ENCODE measurements at places on chromosomes 1 and 21.
A peak's percentile ranks its signal among the peaks of the same experiment; 100 is the strongest.

GRCh38 chr1:112868191-112868590 is 87.8 kb downstream of the SLC16A1 start:
- no peak for DNase-seq

- no peak for DNase-seq
Observed at GRCh38 chr1:182802006-182802803, 12.6 kb downstream of the NPL start.

DNA sequence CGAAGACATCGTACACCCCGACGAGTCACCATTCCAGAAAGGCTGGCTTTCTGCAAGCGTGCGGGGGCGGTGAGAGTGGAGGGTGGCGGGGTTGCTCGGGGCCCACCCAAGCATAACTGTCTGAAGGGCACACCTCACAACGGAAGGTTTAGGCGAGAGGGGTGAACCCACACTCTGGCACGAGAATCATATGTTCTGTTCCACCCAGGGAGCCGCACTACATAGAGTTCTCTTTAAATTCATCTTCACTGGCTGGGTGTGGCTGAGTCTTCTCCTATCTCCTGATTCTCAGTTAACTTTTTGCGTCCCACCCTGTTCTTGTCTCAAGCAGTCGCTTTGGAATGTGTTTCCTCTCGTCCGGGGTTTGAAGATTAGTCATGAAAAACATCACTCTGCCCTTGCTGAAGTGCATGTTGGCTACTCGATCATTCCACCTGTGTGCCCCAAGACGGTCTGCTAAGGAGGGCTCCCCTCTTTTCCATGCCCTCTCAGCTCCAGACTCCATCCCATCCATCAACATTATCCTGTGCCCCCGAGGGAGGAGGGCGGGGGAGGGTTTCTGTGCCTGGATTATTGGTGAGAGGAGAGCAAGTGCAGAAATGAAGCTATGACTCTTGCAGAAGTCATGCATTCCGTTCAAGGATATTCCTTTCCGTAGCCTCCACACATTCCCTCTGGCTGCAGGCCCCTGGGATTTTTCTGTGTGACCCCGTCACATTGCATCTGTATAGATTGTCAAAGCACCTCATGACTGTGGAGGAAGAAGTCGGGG is 53.5 kb upstream of the CD34 start:
- DNase-seq: no peak

DNA sequence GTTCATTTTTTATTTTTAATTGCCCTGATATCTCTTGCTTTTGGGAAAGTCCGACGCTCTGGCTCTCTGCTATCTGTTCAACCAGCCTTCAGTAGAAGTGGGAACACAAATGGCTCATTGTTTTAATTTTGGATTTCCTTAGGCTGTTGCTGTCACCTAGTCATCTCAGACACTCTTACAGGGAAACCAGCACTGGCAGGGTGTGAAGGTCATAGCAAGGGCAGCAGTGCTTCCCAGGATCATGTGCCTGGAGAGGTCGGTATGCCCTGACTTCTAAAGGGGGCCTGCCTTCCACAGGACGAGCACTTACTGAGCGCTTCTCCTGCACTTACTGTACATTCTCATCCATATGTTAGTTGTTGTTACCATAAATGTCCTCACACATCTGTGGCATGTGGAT is 224.2 kb downstream of the DISC1 start:
- DNase-seq: no peak

DNA sequence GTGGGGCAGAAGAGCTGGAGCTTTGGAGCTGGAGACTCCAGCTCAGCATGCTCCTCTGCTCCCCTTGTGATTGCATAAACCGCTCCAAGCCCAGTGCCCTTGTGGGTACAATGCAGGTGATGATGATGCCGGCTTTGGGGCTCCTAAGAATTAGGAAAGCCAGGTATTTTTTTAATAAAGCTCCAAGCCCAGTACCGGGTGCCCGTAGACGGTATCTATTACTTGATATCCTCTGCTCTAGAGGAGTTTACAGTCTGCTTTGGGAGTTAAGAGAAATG is 27.2 kb downstream of the TENT5C start:
- no peak for DNase-seq

DNA sequence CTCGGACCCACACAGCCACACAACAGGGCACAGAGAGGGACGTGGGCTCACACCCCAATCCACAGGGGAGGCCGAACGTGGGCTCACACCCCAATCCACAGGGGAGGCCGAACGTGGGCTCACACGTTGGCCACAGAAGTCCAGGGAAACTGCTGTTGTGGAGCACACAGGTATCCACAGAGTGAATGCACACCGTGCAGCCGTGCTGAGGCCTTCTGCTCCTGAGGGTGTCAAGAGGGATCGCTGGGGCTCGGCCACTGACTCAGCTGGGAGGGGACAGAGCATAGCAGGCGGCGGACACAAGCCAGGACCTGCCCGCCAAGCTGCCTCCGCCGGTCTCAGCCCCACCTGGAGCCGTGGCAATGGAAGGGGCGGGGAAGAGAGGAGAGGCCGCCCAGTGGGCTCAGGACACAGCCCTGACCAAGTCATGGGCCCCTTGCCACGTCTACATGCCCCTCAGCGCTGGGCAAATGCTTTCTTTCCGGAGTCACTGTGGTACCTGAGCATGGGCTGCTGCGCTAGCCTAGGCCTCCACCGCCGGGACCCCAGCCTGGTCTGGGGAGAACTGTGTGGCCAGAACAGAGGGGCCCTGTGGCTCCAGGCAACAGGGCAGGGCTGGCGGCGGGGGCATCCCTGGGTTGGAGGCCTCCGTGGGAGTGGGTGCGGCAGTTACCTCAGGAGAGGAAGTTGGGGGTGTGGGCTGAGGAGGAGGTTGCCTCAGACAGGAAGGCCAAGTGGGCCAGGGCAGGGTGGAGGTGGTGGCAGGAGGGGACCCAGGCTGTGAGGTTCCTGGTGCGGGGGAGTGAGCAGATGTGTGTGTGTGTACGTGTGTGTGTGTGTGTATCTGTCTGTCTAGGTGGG is 1.2 kb downstream of the SYTL1 start:
- peak; percentile 89 for DNase-seq

DNA sequence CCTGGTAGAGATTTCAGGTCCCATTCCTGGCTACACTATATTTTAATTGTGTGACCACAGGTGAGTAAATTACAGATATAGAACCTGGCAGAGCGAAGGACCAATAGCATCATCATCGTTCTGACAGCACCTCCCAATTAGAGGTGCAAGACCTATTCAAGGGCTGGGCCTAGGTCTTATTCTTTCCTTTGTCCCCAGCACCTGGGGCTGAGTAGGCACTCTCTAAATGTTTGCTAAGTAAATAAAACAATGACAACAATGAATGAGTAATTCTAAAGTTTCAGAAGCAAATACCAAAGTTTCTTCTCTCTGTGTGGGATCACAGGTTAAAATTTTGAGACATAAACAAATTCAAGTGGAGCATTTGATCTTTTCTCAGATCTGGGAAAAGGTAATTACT is 32.7 kb downstream of the BEND5 start:
- no peak for DNase-seq

GRCh38 chr1:29912425-29912824 is 676.1 kb downstream of the PTPRU start:
- DNase-seq: no peak

DNA sequence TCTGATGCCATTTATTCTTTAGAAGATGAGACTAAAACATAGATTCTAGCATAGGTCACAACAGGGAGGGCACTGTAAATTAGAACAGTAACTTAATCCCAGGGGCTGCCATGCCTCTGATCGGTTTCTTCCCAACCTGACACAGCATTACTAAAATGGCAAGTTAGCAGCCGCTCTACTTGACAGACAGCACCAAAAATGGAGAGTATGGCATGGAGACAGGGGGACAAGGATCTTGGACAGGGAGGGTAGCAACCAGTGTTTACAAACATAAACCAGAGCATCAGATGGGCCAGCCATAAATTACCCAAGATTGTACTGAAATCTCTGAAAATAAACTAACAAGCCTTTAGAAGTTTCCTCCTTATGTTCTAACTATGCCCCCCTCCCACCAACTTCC is 5.9 kb downstream of the DUSP10 start:
- no peak for DNase-seq

DNA sequence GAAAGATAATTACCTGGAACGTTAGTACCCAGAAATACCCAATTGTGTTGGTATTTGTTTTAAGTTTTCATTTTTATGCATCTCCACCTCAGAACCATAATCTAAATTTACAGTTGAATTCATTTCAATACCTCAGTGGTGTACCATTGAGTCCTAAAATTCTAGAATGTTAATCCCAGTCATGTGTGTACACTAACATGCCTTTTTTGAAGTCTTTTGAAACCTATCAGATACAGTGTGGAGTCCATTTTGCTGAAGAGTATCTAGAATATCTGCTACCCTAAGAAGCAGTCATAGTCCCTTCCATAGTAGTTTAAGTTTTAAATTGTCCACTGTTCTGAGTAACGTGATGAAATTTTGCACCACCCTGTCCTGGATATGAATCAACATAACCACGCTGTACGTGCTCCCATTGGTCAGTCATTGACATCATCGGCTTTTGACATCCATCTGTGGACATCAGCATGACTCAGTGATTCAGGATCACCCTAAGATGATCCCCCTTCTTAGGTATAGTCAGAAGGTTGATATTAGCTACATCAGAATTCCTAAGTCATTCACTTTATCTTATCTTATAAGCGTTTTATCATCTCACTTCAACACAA is 7.5 kb upstream of the ASH1L start:
- DNase-seq: no peak

GRCh38 chr1:25573591-25573930 is 30.2 kb downstream of the LDLRAP1 start:
- no peak for DNase-seq

DNA sequence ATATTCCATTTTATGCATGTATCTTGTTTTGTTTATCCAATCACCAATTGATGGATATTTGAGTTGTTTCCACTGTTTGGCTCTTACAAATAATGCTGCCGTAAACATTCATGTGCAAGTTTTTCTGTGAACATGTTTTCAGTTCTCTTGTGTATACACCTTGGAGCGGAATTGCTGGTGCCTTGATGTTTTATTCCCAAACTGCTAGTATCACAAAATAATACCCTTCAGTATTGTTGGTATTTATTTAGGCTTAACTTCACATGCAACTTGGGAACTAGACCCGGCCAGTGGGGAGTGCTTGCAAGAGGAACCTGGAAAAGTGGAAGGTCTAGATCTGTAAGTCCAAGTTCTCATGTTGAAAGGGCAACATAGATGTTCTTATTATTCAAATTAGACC is 115.9 kb downstream of the CRYAA start:
- no peak for DNase-seq

DNA sequence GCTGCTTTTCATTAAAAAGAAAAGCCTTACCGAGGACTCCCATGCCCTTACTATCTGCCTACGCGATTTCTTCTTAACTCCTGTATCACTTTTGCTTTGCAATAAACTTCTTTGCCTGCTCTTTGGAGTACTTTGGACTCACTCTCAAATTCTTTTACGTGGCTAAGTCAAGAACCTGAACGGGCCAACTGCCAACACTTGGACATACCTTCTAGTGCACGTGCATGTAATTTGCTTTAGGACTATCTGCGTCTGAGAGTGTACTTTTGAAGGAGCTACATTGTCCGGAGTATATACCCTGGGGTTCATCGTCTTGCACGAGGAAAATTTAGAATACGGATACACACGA is 3.6 kb upstream of the OTUD3 start:
- no peak for DNase-seq

DNA sequence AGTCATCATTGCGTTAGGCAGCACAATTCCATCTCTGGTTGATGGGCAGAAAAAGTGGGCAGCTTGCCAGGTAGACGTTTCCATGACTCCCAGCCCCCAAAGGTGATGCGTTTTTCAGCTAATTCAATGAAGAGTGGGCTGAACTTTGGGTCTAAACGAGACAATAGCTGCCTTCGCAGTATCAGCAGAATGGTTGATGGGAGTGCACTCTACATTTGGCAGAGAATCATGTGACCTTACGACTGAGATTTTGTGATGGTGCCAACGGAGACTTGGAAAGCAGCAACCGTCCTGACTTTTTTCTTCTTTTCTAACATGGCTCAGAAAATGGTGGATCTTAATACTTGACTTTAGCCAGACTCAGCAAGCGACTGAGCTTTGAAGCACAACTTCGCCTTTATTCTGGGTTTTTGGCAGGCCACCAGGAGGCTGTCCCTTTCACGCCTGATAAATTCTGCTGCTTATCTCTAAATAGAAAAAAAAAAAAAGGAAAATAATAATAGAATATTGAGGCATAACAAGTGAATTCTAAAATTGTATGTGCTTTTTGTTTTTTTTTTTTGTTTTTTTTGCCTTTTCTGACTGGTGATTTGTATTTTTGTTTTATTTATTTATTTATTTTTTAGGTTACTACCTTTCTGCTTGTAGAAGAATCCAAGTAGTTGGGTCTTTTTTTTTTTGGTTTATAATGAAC is 804.8 kb downstream of the USP25 start:
- DNase-seq: no peak

DNA sequence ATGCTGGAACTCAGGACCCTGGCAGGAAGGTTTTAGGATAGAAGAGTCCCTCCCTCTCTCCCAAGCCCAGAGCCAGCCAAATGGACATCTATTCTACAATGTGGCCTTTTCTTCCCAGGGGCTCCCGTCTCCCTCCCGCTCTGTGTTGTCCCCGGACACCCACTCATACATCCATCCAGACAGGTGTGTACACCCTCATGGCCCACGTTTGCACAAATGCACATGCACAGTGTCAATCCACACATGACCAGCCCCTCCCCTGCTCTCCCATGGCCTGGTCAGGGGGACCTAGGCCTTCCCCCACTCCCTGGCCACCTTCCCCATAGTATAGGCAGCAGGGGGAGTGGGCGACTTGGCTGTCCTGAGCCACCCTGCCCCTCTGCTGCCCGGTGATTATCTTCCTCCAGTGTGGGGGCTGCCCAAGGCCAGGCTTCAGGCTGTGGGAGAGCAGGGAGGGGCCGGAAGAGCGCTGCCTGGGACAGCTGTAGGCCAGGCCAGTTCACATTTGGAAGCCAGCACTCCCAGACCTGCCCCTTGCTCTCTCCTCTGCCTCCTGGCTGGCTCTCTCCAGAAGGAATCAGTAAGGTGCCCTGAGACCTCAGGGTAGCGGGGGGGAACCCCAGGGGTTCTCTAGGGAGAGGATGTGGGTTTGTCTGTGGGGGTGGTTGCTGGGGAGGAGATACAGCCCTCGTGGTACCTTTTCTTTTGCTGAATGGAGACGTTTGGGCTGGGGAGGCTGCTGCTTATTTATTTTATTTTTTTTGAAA is 4.1 kb upstream of the PTPN7 start:
- DNase-seq: peak; percentile 81

- no peak for DNase-seq
Observed at GRCh38 chr1:47992720-47993415, 4.3 kb downstream of the TRABD2B start.

- no peak for DNase-seq
Observed at GRCh38 chr1:3283849-3284248, 170.6 kb upstream of the ARHGEF16 start.

- DNase-seq: no peak
Observed at GRCh38 chr1:236835491-236835890, 40.4 kb downstream of the MTR start.

GRCh38 chr1:241079047-241079446 is 278.0 kb downstream of the RGS7 start:
- no peak for DNase-seq

GRCh38 chr1:67427947-67428346 is 2.3 kb downstream of the SERBP1 start:
- DNase-seq: no peak

DNA sequence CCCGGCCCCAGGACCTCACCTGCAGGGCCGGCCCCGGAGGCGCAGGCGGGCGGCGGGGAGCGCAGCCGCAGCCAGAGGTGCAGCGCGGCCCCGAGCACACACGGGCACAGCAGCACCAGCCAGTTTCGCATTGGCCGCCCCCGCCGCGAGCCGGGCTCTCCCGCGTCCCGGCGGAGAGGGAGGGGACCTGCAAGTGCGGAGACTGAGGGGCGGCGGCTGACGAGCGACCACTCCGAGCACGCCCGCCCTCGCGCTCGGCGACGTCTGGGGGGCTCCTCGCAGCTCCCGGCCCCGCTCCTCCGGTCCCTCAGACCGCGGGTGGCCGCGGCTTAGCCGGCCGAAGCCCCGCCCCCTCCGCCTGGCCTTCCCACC is at the start of gene B3GALNT2:
TSS of gene B3GALNT2 (minus strand) at position 331 of the 372 bp plus-strand sequence. CDS start at position 131, 200 bp downstream.
- no peak for DNase-seq

Data from CD4-positive, alpha-beta T cell treated with Interleukin-6 at 100 ng/mL for 8 hours (primary cell).